ENCODE measurements at places on chromosomes 3 and 15. TPM values are rescaled to one million over a fixed set of nuclear protein-coding genes. Genes with fewer than 3 reads are reported as not detected.

GRCh38 chr3:93981649-93982048 lies 1.7 kb downstream of the ARL13B start:
- DNase-seq = no peak

DNA sequence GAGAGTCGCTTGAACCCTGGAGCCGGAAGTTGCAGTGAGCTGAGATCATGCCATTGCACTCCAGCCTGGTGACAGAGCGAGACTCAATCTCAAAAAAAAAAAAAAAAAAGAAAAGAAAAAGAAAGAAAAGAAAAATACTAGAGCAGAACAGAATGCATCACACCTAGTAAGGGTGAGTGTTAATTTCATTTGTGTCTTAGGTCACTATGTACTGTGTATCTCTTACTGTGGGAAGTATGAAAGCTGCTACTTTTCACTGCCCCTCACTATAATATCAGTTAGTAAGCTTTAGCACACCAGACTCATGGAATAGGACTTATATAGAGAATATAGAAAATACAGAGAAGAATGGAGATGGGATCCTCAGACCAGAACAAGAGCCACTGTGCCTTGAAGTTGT lies 45.9 kb upstream of the RASA2 start:
- DNase-seq = no peak

- DNase-seq = no peak
Observed at GRCh38 chr3:14404186-14404585, 1.8 kb downstream of the SLC6A6 start.

GRCh38 chr15:27550635-27551034 lies 548.5 kb downstream of the OCA2 start:
- DNase-seq = no peak

DNA sequence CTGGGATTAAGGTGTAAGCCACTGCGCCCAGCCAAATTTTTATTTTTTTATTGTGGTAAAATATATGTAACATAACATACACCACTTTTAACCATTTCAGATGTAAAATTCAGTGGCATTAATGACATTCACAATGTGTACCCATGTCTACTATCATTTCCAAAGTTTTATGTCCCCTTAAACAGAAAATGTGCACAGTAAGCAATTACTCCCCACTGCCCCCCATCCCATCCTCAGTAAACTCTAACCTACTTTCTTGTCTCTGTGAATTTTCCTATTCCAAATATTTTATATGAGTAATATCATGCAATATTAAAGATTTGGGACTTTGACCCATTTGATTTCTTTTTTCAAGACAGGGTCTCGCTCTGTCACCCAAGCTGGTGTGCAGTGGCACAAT lies 14.6 kb upstream of the PRRT3 start:
- no peak for DNase-seq

DNA sequence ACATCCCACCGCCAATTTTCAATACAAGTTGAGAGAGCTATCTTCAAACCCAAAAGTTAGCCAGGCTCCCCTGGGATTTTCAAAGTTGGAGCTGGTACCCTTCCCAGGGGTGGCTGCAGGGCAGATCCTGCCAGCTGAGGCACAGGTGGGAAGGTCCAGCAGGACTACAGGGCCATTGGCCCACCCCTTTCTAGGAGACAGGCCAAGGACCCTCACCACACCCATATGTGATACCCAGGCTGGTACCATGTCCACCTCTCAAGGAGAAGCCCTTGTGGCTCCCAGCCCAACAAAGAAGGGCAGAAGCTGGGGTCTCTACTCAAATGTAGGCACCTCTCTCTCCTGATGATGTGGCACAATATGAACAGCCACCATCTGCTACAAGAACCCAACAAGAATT lies 8.0 kb downstream of the POC1A start:
- DNase-seq = no peak

DNA sequence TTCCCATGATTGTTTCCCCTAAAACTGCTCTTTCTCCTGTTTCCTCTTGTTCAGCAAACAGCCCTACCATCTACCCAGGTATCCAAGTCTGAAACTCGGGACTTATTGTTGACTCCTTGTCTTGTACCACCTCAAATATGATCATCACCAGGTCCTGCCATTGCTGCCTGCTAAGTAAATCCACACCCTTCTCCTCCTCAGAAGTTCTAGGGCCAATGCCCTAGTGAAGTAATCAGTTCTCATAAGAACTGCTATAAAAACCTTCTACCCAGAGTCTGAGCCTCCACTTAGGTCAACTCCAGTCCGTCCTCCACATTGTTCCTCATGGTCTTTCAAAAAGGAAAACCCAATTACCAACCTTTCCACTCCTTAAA lies 77.0 kb upstream of the IL12A start:
- DNase-seq = no peak

DNA sequence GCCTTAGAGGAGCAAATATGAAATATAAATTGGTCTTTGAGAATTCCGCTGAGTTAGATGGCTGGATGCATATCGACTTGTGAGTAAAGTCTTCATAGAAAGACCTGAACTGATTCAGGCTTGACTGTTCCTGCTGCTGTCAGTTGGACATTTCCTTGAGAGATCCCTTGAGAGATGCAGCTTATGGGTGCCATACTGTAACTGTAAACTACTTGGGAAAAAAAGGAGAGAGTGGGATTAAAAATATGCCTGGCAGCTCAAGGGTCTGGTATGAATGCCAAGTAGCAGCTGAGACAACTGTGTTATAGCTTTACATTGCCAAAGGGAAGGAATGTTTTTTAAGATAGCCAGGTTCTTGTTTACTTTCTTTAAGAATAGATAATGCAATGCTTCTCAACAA lies 926.6 kb downstream of the EPHA3 start:
- no peak for DNase-seq

- DNase-seq = no peak
Observed at GRCh38 chr3:157844800-157845565, 261.2 kb downstream of the SHOX2 start.

GRCh38 chr3:13140596-13140995 lies 67.4 kb upstream of the IQSEC1 start:
- DNase-seq = no peak

GRCh38 chr3:43418601-43419272 lies 132.4 kb downstream of the SNRK start:
- no peak for DNase-seq

- no peak for DNase-seq
Observed at GRCh38 chr3:101996832-101997231, 147.5 kb downstream of the NFKBIZ start.

DNA sequence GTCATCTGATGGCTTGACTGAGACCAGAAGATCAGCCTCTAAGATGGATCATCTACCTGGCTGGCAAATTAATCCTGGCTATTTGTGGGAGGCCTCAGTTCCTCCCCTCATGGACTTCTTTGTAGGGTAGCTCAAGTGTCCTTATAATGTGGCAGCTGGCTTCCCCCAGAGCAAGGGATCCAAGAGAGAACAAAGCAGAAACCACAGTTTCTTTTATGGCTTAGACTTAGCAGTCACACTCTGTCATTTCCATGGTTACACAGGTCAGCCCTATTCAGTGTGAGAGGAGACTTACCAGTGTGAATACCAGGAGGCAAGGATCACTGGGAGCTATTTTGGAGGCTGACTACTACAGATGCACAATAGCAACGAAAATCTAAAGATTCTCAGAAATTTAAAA lies 15.3 kb upstream of the ARL14 start:
- no peak for DNase-seq

DNA sequence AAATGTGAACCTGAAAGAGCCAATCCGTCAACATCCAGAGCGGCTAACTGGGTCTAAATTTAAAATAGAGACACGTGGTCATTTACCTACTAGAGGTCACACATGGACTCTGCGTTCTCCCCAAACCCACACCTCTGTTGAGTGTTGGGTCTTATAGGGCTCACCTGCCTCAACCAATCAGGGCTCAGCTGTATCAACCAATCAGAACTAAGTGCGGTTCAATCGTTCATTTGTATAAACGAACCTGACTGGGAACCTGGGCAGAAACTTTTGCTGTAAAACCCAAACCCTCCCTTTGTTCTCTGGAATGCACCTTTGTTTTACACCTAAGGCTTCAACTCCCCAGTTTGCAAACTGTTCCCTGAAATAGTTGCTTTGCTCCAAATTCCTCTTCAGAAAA lies 8.9 kb downstream of the DNAAF4 start:
- no peak for DNase-seq

DNA sequence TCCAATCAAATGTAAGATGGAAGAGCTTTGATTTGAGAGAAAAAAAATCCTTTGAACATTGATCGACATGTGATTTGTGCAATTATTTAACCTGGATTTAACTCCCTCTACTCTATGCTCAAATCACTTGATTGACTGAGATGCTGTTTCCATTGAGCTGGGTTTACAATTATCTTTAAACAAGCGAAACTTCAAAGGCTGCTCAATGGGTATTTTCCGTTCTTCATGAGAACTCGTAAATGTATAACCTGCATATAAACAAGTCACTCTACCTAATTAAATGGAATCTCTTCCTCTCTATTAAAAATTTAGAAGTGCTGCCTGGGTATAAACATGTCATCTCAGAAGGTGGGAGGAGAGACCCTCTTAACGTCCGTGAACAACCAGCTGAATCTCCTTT lies 71.9 kb downstream of the ANXA2 start:
- DNase-seq = no peak

DNA sequence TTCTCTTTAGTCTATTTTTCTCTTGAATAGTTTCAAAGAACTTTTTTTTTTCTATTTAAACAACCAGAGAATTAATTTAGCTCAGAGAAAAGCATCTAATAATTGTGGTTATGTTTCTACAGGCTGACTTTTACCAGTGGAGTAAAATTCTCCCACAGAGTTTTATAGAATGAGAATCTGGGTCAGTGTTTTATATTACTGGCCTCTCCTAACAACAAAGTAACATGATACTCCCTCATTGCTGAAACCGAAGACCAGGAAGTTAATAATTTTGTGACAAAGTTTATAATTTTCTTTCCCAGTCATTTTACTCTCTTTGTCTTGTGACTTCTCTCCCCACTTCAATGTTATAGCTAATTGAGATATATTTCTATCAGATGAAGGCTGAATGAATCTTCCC lies 946.9 kb downstream of the EPHA3 start:
- no peak for DNase-seq

DNA sequence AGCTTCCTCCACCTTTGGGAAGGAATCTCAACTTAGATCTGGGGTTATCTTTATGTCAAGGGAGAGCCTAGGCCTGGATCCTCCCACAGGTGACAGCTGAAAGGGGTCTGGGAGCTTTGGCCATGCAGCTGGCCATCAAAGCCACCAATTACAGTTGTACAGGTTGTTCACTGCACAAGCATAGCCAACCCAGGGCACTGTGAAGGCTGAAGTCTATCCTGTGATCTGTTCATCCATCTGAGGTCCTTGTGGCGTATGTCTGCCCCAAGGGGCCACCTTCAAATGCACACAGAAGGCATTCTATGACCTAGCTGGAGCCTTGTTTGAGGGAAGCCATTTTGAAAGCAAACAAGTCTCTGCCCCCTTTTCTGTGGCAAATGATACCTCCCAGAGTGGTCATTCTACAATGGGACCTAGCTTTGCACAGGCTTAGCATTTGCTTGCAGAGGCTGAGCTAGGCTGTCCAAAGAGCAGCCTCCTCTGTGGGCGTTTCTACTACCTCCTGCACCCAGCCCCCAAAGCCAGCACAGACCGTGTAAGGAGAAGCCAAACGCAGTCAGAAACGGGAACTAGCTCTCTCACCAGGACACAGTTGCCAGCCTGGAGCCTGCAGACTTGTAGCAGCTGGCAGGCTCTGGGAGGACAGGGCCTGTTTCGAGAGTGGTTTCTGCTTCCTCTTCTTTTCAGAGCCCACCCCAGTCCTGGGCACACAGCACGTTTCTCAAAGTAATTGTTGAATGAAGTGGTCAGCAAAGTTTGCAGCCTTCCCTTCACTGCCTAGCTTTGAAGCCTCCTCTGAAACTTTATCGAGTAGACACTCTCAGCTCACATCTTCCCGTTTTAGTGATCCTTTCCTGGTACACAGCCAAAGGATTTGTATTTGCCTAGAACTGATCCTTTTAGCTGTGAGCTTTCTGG lies 157.3 kb upstream of the SMAD3 start:
- DNase-seq = peak; percentile 58

- DNase-seq = no peak
Observed at GRCh38 chr3:181610083-181610972, 101.4 kb upstream of the SOX2 start.

DNA sequence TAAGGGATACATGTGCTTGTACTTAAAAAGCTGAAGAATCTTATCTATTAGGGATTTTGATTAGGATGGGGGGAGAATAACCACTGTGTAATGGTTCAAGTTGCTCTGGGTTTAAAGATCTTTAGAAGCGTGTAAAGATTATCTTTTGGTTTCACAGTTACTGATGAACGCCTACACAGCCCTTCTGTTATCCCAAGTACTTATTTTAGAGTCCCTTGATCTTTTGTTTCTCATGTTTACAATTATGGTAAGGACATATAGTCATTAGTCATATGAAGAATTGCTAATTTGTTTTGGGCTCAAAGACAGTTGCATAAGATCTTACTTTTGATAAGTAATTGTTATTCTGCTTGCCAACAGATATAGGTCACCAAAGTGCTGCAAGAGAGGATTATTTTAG lies 160.1 kb downstream of the PLCL2 start:
- no peak for DNase-seq

The SLC28A1 gene
- total RNA-seq = not detected

The CDCP1 gene
- 4.3 TPM for total RNA-seq

The ATP13A4 gene
- 1.6 TPM for total RNA-seq

The ACAD11 gene
- 39.0 TPM for total RNA-seq

The HEXA gene
- 190 TPM for total RNA-seq

The ACP3 gene
- total RNA-seq = 11.1 TPM

The ARPIN gene
- 10.1 TPM for total RNA-seq

The PDCD7 gene
- 12.9 TPM for total RNA-seq

The SLC12A8 gene
- total RNA-seq = 5.9 TPM

The GOLGA8N gene
- 3.4 TPM for total RNA-seq

The PLA2G4D gene
- 0.76 TPM for total RNA-seq

The DUOXA1 gene
- 12.7 TPM for total RNA-seq

The EFHB gene
- 3.2 TPM for total RNA-seq

The AP3B2 gene
- 2.5 TPM for total RNA-seq

The TPRA1 gene
- total RNA-seq = 28.0 TPM

The CFAP91 gene
- total RNA-seq = 10.1 TPM
